Fibroblast of mammary gland (primary cell): ENCODE measurements at places on chromosomes 12 and 14.

DNA sequence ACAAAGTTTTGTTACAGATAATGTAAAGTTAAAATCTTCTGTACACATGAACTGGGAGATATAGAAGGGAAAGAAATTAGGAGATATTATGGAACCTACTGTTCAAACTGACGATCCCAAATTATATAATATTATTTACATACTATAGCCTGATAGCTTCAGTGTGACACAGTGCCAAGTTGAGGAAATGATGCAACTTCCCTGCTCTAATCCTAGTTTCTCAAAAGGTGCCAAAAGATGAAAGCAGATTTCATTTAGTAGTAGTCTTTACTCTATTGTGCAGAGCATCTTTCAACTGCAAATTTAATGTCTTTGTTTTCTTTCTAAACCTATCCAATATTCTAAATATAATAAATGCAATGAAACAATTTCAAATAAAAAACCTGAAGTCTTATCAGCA, 46.9 kb downstream of the COCH start:
- DNase-seq: peak; percentile 16

DNA sequence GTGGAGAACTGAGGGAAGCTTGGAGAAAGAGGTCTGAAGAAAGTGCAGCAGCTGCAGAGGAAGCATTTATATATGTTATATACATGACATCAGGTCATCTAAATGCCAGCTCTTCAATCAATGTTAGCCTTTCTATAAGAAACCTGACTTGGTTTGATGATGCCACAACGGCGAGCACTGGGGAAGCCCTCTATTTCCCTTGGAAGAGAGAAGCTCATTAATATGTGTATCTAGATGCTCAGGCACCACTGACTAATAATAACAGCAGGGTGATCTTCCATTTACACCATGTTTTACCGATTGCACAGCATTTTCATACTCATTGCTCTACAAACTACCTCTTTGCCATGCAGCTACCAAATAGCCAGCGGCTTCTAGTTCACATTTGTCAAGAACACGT, 811 bp downstream of the ACYP1 start:
- DNase-seq: no peak

DNA sequence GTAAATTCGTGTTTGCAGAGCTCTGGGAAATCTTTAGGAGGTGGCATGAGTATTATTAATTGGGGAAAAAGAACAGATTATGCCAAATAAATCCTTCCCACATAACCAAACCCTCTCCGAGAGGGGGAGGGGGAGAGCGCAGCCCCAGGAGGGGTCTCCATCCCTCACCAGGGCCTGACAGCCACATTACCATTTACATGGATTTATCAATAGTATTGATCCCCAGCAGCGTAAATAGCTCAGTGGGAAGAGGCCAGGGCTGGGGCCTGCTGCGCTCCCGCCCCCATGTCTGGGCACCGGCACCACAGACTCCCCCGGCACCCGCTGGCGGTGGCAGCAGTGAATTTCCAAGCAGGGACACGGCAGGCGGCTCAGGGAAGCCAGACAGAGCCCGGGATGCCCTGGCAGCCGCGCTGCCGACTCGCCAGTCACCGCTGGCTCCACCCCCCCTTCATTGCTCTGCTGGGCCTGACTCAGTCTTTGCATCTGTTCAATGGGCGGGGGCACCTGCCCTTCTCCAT, 2.4 kb downstream of the NCOR2 start:
- DNase-seq: peak; percentile 31

DNA sequence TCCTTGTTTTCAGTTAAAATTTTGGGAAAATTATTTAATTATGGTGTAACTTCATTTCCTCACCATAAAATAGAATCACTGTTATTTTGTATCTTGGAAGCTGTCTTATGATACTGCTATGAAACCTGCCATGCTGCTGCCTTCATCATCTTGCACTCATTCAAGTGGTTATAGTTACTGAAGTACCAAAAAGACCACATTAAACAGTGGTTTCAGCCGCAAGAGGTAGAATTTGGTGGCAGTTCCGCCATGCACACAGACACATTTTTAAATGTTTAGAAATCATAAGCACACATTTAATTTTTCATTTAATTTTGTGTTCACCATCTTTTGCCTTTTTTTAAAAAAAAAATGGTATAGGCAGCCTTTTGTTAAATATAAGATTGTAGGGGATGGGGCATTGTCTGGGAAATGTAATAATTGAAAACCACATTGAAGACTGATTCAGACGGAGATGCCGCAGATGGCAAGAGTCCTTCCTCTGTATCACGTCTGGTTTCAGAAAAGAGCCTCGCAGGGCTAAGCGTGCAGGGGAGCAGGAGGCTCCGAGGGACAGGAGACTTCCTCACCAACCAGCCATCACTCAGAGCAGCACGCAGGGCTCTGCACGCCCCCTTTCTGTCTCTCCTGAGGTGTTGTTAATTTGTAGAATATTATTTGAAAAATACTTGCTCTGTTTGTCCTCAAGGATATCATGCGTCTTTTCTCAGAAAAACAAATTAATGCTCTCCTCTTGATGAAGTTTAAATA, 115.2 kb upstream of the PELI2 start:
- DNase-seq: no peak
